ENCODE measurements at places on chromosomes 2 and 18. TPM values are rescaled to one million over a fixed set of nuclear protein-coding genes. Genes with fewer than 3 reads are reported as not detected.

TM4SF20 gene
- not detected for total RNA-seq

SLC35F5 gene
- total RNA-seq: 35.0 TPM

MOGAT1 gene
- not detected for total RNA-seq

MSTN gene
- total RNA-seq: 0.13 TPM

MYO1B gene
- 0.44 TPM for total RNA-seq

UBXN2A gene
- 14.6 TPM for total RNA-seq

RAB6C gene
- not detected for total RNA-seq

ACTG2 gene
- total RNA-seq: not detected

ACKR3 gene
- total RNA-seq: 6.1 TPM

RTP5 gene
- not detected for total RNA-seq

IL36B gene
- not detected for total RNA-seq

DNA sequence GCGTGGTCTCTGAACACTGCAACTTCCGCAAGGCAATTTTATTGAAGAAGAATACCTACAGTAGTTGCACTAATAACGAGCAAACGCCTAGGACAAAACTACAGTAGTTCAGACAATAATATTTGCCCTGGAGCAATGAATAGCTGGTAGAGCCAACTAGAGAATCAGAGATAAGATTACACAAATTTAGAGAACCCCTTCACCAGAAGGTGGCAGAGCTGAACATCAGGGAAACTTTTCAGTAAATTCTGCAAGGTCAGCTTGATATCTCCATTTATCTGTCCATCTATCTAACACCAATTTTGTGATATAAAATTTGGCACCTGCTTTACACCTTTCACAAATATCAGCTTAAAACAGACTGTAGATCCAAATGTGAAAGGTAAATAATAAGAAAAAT lies 43.8 kb downstream of the CDH19 start:
- no peak for DNase-seq

DNA sequence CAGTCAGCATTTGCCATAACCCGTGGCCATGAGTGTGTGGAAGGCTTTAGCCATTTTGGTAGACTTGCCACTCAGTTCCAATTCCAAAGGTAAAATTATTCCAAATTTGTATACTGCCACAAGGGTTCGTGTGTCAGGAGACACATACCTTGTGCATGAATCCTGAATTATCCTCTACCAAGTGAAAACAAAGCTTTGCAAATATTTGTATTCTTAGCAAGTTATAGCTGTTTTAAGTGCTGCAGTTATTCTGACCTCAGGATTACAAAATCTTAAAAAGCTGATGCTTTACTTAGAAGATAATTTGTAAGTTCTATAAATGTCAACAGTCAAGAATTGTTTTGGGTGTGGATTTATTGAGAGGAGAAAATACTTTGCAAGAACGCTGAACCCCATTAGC lies 100.6 kb downstream of the ANTXR1 start:
- DNase-seq: no peak

DNA sequence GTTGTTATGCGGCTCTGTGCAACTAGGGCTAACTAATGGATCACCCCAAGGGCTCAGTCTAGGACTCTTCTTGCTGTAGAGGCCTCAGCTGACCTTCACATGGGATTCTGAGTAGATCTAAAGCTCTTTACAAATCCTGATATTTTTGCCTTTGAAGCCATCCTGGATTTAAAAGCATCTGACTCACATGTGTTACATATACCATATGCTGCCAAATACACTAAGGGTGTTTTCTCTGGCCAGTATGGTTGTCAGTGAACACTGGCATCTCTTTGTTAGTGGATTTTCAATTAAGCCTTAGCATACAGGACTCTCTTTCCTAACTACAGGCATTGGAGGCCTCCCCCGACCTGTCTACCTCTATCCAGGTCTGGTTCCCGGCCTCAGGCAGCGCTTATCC lies 992.8 kb upstream of the FANCL start:
- DNase-seq: no peak

DNA sequence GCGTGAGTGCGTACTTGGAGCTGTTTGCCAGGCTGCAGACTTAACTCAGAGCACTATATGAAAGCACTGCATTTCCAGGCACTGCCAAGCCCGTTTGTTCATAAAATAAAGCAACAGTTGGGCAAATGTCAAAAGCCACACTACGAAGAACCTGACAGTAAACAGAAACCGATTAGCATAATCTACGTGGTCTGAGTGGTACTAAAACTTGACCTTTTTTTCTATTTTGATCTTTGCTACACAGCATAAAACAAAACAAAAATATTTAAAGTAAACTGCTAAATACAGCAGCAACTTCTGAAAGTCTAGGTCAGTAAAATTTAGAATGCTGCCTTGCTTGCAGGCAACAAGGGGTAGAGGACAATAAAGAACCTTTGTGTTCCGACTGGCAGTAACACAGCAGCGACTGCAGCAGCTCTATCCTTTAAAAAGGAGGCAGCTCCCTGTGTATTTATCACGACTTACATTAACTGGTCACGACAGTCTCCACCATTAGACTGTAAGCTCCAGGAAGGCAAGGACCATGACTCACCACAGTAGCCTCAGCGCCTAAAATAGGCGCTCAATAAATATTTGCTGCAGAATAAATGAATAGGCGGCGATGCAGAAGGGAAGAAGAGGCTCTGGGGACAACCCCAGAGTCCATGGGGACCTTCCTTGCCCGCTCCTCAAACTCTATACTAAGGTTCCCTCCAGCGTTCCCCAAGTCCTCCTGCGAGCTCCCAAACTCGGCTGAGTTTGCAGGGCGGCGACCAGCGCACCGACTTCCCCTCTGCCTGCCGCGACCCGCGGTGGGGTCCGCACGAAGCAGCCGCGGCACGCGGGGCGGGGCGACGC lies 902 bp downstream of the SS18 start:
- peak; percentile 26 for DNase-seq

- no peak for DNase-seq
These were observed 14.6 kb downstream of the TLK1 start for GRCh38 chr2:171146071-171146470.

DNA sequence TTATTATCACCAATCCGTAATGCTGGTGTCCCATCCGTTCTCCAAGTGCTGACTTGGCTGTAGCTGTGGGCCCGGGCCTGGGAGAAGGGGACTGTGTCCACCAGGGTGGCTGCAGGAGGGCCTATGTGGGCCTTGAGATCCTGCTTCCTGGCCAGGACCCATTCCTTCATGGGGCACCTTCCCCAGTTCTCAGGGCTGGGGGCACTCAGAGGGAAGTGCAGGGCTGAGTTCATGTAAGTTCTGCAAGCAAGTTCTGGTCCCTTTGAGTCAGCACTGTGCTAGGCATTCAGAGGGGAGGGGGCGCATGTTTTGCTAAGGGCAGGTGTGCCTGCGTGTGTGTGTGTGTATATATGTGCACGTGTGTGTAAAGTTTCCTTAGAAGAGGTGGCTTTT lies 94.0 kb downstream of the GLI2 start:
- no peak for DNase-seq

GRCh38 chr18:57920036-57920435 lies 116.9 kb upstream of the ATP8B1 start:
- no peak for DNase-seq

DNA sequence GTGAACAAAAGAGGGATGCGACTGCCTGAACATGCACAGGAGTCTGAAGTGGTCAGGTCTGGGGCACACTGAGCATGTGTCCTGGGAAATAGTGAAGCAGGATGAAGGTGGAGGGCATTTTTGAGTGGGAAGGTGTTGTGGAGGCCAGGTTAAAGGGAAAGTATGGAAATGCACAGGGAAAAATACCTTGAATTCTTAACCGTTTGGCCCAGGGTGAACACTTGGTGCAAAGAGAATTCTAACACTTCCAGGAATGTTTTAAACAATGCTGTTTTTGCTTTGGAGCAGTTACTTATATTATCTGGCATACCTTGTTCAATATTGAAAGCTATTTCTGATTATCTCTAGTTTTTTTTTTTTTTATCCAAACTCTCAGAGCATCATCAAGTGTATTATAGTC lies 623.5 kb downstream of the DCC start:
- no peak for DNase-seq

- DNase-seq: no peak
These were observed 493.6 kb upstream of the SPHKAP start for GRCh38 chr2:228675091-228675490.

DNA sequence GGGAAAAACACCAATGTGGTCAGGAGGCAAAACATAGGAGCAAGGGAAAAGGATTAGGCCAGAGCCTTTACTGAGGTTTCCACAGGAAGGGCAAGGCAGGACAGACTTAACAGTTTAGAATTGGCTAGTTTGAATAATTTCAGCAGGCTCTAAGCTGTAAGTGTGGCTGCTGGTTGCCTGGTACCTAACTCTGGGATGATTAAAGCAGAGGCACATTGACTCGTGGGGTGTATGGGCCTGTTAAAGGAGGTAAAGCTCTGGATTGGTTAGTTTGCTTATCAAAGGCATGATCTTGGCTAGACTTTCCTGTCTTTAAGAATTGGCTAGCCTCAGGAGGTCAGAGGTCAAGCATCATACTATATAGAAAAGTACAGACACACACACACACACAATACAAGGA lies 132.6 kb downstream of the SPAG16 start:
- DNase-seq: no peak

- no peak for DNase-seq
These were observed 65.4 kb upstream of the ASAP2 start for GRCh38 chr2:9141091-9141667.

GRCh38 chr2:60834270-60834717 lies 47.1 kb upstream of the REL start:
- DNase-seq: no peak

DNA sequence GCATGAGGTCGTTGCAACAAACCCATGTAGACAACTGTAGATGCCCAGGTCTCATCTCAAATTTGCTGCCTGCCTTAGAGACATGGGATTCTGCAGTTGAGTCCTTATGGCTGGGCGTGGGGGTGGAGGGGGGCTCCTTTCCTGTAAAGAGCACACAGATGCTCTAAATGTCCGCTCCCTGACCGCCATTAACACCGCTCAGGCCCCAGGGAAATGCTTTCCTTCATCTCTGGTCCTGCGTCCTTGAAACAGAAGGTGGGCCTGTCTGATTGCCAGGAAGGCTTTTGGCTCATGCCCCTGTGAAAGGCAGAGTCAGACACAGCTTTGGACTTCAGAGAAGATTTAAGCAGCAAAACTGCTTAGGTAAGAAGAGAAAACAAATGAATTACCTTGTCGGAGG lies 25.7 kb downstream of the GPR39 start:
- DNase-seq: no peak

DNA sequence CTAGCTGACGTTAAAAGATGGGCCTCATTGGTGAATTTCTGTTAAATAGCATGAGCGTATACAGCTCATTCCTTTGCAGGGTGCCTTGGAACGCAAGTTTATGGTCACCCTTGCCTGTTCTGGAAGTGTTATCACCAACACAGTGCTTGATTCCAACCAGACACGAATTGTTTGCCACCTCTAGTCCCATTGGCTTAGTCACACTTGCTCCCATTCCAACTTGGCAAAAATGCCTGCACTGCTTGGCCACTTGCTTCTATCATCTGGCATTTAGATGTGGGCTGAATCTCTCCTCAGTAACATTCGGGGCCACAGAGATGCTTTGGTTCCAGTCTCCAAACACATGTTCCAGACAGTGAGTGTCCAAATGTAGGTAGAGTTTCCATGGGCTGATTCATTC lies 27.5 kb upstream of the ACVR1 start:
- DNase-seq: no peak

GRCh38 chr2:109409321-109410038 lies 204.3 kb downstream of the SEPTIN10 start:
- DNase-seq: no peak

- DNase-seq: no peak
These were observed 46.4 kb downstream of the RALB start for GRCh38 chr2:120299004-120299403.

GRCh38 chr2:168734199-168734760 lies 68.2 kb upstream of the NOSTRIN start:
- no peak for DNase-seq

DNA sequence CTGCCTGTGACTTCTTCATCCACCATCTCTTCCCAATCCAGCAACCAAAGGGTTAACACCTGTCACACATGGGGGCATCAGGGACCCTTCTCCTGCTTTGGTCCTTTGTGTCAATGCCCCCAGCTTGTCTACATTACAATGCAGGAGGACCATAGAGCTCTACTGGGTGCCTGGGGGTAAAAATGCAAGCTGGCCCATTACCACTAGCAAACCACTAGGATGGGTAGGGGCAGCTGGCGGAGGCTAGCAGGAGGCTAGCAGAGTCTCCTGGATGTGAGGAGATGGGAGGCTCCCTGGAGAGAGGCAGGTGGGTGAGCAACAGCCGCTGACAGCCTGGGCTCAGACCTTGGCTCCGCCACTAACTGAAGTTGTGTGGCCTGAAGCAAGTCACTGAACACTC lies 153.4 kb upstream of the SKOR2 start:
- no peak for DNase-seq

GRCh38 chr2:136356125-136357006 lies 238.4 kb upstream of the CXCR4 start:
- DNase-seq: no peak

GRCh38 chr2:199929262-199929661 lies 18.2 kb downstream of the C2orf69 start:
- no peak for DNase-seq

- DNase-seq: no peak
These were observed 147.9 kb upstream of the DNMT3A start for GRCh38 chr2:25489631-25490030.

- no peak for DNase-seq
These were observed 7.1 kb downstream of the RFTN2 start for GRCh38 chr2:197668296-197668695.

- DNase-seq: no peak
These were observed 383.6 kb downstream of the PIK3C3 start for GRCh38 chr18:42338683-42339082.

GRCh38 chr2:129585760-129586159 lies 393.7 kb upstream of the RAB6C start:
- no peak for DNase-seq

GRCh38 chr2:164675687-164676086 lies 54.4 kb upstream of the GRB14 start:
- DNase-seq: no peak

GRCh38 chr2:157830696-157831570 lies 45.2 kb downstream of the ACVR1 start:
- no peak for DNase-seq

GRCh38 chr18:13258921-13259320 lies 40.4 kb downstream of the LDLRAD4 start:
- DNase-seq: no peak

GRCh38 chr2:217366966-217367365 lies 507.1 kb upstream of the TNP1 start:
- no peak for DNase-seq

DNA sequence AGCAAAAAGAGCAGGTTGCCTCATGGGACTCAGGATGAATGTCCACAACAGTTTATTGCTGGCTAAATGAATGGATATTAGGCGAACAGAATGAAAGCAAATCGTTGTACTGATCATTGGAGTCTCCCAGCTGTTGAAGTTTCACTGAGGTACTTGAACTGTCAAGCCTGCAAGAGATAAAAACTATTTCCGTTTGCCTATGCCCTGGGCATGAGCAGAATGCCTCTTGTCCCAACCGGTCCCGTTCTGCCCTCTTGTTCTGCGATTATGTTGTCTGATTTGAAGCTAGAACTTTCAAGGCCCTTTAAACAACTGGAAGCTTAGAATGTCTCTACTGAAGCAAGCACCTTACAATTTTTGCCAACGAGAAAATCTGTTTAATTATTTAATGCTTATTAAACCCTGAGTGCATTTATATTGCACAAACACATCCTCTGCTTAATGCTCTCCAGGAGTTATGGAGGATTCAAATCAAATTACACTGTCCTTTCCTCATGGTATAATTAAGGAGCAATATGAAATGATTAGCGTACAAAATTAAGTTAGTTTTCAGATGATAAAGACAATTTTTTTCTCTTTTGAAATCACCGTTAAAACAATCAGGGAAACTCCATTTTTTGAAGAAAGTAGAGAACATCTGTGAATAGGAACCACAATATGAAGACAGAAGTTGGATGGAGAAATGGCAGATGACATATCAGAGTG lies 17.7 kb downstream of the QPCT start:
- DNase-seq: no peak

All from naive thymus-derived CD8-positive, alpha-beta T cell (primary cell).